ENCODE measurements at places on chromosomes 4 and X.

- DNase-seq: no peak
Measured at GRCh38 chrX:139194571-139195280, 335.8 kb upstream of the F9 start.

DNA sequence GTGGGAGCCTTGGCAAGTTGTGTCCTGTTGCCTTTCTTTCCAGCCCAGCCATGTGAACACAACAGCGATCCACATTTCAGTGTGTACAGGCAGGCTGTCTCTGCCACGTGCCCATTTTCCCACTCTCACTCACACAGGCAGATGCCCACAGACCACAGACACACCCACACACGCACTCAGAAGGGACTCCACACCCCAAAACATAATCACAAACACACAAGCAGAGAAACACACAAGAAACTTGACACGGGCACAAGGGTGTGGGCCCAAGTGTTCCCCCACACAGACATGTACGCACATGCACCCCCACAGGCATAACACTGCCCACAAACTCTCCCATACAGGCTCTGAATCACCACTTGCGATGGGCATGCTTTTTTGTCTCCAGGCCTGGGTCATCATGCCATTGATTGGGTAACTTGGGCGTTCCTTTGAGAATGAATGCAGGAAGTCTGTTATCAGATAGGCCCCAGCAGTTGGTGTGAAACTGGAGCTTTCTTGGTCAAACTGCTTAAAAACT, 84.3 kb downstream of the NBDY start:
- DNase-seq: no peak

GRCh38 chrX:21658152-21658737, at the start of gene KLHL34:
TSS of gene KLHL34 (minus strand) at chrX:21658330. CDS start at chrX:21657788, 542 bp downstream.
- no peak for DNase-seq

DNA sequence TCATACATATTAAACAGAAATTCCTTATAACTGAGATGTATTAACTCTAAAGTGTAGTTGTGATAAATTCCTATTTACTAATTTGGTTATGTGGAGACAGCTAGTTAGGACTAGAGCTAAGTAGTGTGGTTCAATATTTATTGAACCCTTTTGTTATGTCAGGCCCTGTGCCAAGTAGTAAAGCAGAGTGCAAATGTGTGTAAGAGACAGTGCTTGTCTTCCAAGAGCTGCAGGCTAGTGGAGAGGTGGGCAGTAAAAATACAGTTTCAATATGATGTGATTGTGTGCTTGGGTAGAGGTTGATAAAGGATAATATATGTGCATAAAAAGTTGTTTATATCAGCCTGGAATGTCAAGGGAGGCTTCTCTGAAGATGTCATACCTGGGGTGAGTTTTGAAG, 80.0 kb downstream of the TBC1D19 start:
- DNase-seq: no peak

DNA sequence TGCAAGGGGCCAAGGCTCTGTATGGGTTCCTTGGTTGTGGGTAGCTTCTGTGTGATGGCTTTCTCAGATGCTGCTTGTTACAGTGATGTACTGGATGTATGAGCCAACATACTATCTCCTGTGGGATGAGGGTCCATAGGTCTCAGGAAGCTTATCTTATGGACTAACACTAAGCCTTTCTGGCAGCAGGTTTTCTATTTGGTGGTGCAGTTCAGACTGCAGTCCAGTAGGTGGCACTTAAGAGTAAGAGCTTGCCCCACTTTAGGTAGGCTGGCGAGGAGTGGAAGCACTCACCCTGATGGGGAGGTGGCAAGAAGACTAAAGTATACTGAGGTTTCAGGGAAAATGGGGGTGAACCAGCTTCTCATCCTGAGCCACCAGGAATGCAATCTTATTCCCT, 306.7 kb upstream of the MAOA start:
- no peak for DNase-seq

DNA sequence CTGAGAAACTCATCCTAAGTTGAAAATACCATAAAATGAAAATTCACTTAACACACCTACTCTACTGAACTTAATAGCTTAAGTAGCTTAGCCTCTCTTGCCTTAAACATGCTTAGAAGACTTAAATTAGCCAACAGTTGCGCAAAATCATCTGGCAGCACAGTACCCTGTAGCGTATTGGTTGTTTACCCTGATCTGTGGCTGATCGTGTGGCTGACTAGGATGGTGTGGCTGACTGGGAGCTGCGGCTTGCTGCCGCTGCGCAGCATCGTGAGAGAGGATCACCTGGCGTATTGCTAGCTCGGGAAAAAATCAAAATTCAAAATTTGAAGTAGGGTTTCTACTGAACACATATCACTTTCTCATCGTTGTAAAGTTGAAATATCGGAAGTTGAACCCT, 6.3 kb downstream of the RUFY3 start:
- DNase-seq: no peak

DNA sequence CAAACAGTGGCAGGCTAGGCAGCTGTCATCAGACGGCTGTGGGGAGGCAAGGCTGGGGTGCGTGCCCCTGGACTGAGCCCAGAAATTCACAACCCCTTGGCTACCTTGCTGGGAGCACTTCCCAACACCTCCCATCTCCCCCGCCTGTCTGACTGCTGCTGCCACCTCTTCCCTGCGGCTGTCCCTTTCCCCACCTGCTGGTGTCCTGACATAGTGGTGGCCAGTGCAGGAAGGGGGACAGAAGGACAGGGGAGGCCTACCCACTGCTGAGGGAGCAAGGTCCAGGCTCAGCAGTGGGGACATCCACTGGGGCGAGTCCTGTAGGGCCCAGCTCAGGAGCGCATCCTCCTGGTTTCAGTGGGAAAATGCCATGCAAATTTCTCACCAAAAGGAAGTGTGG, 3.4 kb downstream of the ABCD1 start:
- DNase-seq: no peak

DNA sequence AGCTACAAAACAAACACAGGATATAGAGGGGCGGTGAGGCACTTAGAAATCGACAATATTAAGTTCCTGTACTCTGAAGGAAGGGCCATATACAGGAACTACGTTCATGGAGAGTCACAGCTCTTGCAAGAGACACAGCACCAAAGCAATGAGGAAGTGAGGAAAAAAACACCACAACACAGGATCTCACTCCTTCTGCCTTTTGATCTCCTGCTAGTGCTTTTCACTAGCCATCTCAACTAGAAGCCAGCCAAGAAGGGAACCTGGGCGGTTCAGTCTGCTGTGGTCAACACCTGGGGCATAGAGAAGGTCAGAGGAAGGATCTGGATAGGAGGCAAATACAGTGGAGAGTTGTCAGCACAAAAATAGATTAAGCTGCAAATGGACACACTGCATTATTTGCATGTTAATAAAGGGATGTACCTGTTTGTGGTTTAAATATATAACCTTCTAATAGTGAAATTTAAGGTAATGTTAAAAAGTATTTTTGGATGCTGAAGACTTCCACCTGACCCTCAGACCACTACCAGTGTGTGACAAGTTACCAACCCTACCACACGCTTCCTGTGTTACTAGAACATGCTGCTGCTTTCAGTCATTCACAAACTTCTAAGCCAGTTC, 104.6 kb downstream of the DTHD1 start:
- no peak for DNase-seq

GRCh38 chrX:103376118-103376978, at the start of gene BEX3:
TSS of gene BEX3 (plus strand) at chrX:103376538. CDS start at chrX:103377522, 984 bp downstream.
- no peak for DNase-seq

DNA sequence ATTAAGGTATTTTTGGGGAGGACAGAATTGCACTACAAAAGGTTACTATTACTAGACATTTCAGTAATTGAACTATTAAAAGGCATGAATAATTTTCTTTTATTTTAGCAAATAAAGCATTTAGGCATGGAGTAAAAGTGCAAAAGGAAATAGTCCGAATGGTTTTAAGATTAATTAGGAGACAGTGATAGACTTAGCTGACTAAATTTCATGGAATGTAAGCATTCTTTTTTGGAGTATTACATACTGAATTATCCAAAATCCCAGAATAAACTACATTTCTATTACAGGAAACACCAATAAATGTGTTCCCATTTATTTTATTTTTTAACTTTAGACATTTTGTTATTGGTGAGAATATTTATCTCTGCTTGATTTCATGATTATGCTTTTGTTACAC, 30.7 kb upstream of the MAP9 start:
- no peak for DNase-seq

- DNase-seq: no peak
Measured at GRCh38 chr4:82784681-82785610, 13.7 kb downstream of the SCD5 start.

DNA sequence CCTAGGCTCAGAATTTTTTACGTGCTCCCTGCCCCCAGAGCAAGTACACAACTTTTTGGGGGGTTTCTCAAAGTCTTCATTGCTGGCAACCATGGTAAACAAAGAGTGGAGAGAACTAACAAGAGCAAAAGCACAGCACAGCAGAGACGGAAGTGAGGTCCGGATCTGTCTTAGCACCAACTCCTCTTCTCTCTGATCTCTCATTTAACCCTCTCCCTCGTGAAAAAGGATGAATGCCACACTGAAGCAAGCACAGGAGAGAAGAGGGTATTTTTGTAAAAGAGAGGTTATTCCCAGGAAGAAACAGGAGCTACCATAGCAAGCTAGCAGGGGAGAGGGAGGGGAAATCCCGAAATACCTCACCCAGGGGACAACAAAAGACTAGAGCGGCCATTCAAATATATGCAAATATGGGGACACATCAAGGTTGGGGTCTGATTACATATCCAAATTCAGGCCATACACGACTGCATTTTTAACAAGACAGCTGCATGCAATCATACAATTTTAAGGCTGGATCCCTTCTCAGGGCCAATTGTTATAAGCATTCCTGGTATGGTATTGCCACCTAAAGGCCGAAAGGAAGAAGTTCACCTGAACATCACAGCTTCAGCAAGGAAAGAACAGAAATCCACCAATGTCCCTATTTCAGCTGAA, 46.6 kb downstream of the CD40LG start:
- no peak for DNase-seq

- DNase-seq: no peak
Measured at GRCh38 chr4:109406337-109406931, 27.2 kb upstream of the SEC24B start.

DNA sequence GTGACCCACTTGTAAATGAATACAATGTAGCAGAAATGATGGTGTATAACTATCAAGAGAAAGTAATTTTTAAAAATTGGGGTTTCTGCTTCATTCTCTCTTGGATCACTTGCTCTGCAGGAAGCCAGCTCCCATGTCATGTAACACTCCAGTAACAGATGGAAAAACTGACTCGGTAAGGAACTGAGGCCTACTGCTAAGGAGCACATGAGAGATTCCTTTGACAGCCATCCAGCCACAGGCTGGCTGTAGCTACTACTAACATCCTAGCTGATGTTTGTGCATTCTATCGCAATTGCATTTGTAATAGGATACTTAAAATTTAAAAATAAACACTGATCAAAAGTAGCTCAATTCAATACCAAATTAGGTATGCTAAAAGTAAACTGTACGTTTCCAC, 102.3 kb upstream of the MAB21L2 start:
- no peak for DNase-seq

- DNase-seq: no peak
Measured at GRCh38 chr4:128247906-128248305, 39.7 kb downstream of the PGRMC2 start.

- no peak for DNase-seq
Measured at GRCh38 chrX:14934423-14934822, 61.2 kb downstream of the MOSPD2 start.

- DNase-seq: no peak
Measured at GRCh38 chrX:39384996-39385395, 583.7 kb downstream of the MID1IP1 start.

DNA sequence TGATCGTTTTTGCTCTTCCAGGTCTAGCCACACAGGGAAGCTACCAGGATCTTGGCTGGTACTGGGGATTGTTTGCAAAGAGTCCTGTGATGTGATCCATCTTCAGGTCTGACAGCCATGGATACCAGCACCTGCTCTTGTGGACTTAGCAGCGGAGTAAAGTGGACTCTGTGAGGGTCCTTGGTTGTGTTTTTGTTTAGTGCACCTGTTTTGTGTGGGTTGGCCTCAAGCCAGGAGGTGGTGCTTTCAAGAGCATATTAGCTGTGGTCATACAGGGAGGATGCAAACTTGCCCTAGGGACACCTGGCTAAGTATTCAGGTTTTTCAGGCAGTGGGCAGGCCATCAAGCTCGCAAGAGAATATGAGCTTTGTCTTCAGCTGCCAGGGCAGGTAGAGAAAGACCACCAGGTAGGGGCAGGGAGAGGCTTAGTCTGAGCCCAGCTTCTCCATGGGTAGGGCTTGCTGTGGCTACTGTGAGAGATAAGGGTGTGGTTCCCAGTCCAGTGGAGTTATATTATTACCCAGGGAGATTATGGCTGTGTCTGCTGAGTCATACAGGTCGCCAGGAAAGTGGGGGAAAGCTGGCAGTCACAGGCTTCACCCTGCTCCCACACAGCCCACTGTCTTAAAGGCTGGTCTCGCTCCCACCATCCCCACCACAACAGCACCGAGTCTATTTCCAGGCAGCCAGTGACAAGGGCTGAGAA, 293.7 kb downstream of the PCDH18 start:
- DNase-seq: no peak

DNA sequence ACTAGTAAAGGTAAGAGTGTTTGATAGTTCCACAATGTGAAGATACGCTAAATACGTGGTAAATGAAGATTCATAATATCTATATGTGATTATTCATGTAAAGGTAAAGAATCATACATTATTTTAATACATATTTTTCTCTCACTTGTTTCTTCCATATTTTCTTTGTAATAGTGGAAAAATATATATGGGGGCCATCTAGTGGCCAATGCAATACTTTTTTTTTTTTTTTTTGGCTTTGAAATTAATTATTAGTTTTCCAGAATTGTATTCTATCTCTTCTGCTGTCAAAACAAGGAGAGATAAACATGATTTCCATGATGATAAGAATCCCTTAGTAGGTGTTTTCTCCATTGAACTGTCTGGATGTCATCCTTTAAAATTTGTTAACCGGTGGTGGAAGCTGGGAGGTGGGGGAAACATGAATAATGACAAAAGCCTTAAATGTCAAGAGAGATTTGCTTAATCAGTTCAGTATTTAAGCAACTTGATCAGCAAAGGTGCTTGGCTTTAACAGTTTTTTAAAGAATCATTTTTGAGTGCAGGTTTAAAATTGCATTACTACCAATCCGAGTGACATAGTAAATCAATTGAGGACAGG, 508.7 kb upstream of the HTR2C start:
- DNase-seq: no peak

- DNase-seq: no peak
Measured at GRCh38 chrX:73765776-73766430, 202.9 kb downstream of the CHIC1 start.

GRCh38 chr4:119179011-119179410, 33.5 kb upstream of the USP53 start:
- DNase-seq: no peak

- no peak for DNase-seq
Measured at GRCh38 chr4:48546336-48546735, 56.3 kb downstream of the ZAR1 start.

DNA sequence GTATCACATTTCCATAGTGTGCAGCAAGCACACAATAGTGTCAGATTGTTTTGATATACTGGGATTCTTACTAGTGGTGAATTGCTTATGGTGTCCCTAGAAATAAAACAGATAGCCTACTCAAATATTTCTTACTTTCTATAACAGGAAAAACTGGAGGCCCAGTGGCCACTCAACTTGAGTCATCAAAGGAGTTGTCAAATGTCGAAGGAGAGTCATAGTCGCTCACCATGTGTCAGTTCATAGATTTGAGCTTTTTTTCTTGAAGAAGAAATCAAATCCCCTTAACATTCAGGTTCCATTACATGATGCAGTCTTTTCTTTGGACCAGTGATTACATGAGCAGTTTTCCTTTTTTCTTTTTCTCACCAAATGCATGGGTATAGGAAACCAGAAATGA, 1271.0 kb downstream of the RAPGEF2 start:
- DNase-seq: no peak

GRCh38 chrX:118694638-118695037, 32.8 kb upstream of the IL13RA1 start:
- DNase-seq: no peak

All from stimulated activated CD4-positive, alpha-beta T cell treated with anti-CD3 and anti-CD28 coated beads, Interleukin-1b, Interleukin-23, amount 100 ng/mL, for 24 hours (primary cell).